RPMI7951 (cell line): ENCODE measurements at places on chromosomes 13 and 19. TPM values are rescaled to one million over a fixed set of nuclear protein-coding genes. Genes with fewer than 3 reads are reported as not detected.

Gene SHD
- total RNA-seq = 0.12 TPM in 1 of 2 replicates, not detected in the other

GRCh38 chr13:104099750-104100149 lies 1033.5 kb upstream of the SLC10A2 start:
- DNase-seq = no peak

Gene PTGIR
- 0.60 and 0.78 TPM in 2 replicates for total RNA-seq

DNA sequence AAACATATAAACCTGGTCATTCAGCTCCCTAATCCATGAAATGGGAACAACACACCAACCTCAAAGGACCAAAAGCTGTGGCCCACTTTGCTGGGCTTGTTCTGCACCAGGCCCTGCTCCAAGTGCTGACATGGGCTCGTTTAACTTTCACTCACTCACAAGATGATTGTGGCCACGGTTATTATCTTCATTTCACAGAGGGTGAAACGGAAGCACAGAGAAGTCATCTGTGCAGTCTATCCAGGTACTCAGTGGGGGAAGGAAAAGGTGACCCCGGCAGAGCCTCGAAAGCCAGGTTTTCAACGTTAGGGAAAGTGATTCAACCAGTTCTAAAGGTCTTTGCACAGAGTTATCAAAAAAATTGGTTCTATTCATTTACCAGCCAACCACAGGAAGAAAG lies 68.0 kb downstream of the CRYL1 start:
- DNase-seq = no peak

Gene CCDC70
- total RNA-seq = not detected in 2 replicates

Gene ZNF525
- 6.4 and 11.5 TPM in 2 replicates for total RNA-seq

GRCh38 chr13:97067017-97067895 lies 73.0 kb upstream of the OXGR1 start:
- DNase-seq = peak; percentile 33

- DNase-seq = no peak
Measured at GRCh38 chr19:49968279-49968922, 7.4 kb upstream of the SIGLEC11 start.

DNA sequence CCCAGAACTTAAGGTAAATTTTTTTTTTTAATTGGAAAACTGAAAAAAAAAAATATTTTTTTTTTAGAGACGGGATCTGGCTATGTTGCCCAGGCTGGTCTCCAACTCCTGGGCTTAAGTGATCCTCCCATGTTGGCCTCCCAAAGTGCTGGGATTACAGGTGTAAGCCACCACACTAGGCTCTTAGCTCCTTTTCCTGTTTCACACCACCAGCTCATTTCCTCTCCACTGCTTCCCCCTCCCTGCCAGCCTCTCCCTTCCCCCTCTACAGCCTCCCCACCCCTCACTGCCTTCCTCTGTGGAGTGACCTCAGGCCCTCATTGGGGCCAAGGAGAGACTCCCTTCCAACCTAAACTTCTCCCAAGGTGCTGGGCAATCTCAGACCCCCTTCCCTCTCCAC lies 4.2 kb upstream of the GIPR start:
- no peak for DNase-seq

Gene DMKN
- 2.9 TPM in 1 of 2 replicates, not detected in the other for total RNA-seq

- no peak for DNase-seq
Measured at GRCh38 chr19:36093146-36093662, 17.7 kb upstream of the OVOL3 start.

Gene SIGLEC8
- total RNA-seq = not detected in 2 replicates

Gene LIM2
- total RNA-seq = not detected in 2 replicates

DNA sequence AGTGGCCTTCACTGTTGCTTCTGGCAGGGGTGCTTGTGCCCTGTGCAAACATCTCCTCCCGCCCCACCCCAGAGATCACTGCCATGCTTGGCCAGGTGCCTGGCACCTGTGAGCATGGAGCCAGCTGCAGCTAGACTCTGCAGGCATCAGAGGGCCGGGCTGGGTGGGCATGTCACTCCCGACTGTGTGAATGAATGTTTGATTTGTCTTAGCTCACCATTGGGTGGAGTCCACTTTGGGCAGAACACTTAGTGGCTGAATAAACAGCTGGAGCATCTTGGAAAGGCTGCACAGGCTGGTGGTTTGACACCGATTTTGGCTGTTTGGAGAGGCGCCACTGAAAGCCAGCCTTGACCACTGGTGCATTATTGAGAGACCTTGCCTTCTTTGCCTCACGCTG lies 267.3 kb downstream of the DLEU7 start:
- DNase-seq = peak; percentile 20

DNA sequence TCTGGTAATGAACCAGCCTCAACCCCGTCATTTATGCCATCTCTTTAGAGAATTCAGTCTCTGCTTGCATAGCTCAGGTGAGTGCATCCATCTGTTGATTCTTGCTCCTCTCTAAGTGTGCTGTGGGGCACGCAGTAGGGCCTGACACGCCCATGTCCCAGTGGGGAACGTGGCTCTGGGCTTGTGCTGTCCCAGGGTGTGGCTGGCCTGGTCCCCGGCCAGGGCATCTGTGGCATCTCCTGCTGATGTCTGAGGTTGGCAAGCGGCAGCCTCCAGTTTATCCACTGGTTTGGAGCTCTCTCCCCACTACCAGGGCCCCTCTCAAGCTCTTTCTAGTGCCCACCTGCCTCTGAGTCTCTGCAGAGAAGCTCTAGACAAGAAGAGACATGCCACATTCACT lies 146.6 kb upstream of the GJB6 start:
- DNase-seq = no peak

Gene FBL
- 148 and 165 TPM in 2 replicates for total RNA-seq

DNA sequence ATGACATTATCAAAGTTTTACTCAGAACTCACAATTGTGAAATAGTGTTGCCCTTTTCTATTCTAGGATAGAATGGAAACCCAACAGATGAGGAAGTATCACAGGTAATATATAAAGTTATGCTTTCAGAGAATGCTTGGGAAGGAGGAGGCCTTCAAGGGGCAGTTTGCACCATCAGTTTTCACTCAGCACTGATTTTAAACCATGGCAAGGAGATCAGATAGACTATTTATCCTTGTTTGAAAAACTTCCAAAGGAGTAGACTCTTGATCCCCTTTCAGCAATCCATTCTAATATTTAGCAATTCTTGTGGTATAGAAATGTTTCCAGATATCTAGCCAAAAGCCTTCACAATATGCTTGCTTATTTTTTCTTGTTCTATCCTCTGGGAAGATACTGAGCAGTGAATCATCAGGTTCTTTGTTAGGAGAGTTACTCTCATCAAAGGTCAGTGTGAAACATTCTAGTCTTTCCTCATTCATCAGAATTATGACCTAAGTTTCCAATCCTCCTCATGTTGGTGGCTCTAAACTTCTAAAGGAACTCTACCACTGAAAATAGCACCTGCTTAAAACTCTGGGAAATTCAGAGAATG lies 3.8 kb downstream of the GPC6 start:
- DNase-seq = no peak

Gene CBY2
- total RNA-seq = not detected in 2 replicates

- DNase-seq = no peak
Measured at GRCh38 chr13:111421216-111421615, 100.8 kb downstream of the TEX29 start.

- peak; percentile 73 for DNase-seq
Measured at GRCh38 chr19:39409208-39410016, 2.8 kb downstream of the ZFP36 start.

DNA sequence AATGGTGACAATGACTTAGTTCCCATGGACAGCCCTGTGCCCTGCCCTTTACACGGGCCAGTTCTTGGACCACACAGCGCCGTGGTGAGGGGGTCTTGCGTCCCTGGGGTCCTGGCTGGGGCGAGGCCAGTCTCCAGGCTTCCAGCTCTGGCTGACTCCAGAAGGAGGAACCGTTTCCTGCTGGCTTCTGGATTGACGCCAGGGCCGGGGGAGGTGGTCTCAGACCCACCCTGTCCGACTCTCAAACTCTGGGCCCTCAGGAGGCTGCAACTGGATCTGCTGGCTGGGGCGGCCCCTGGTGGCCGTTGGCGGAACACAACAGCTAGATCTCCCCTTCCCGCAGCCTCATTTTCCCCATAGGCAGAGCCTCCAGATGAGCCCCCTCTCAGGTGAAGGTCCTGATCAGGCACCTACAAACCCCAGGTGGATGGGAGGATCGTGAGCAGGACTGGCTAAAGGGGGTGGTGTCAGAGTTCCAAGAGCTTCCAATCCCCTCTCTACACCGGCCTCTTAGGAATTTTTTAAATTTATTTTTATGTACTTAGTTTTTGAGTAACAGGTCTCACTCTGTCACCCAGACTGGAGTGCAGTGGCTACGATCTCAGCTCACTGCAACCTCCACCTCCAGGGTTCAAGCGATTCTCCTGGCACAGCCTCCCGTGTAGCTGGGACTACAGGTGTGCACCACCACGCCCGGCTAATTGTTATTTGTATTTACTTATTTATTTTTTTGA lies 8.0 kb downstream of the CCDC194 start:
- peak; percentile 61 for DNase-seq

Gene CEACAM20
- total RNA-seq = not detected in 2 replicates

Gene TNFSF11
- 0.10 TPM in 1 of 2 replicates, not detected in the other for total RNA-seq

DNA sequence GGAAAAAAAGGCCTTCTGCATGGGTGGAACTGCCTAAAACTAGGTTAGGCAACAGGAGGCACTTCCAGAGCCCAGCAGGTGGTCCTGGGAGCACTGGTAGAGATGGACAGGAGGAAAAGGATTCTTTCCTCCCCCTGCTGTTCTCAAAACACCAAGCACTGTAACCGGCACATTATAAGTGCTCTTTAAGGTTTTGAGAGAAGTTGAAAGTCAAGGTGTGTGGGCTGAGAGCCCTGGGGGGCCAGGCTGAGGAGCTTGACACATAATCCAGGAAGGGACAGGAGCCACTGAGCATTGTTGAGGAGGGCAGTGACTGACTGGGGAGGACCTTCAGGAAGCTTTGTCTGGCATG lies 32.3 kb downstream of the SPATA13 start:
- no peak for DNase-seq

GRCh38 chr19:47863514-47863936 lies 4.5 kb downstream of the TPRX2 start:
- DNase-seq = peak; percentile 69

Gene IZUMO2
- not detected in 2 replicates for total RNA-seq
